ENCODE measurements at places on chromosomes 2 and 18. TPM values are rescaled to one million over a fixed set of nuclear protein-coding genes. Genes with fewer than 3 reads are reported as not detected.

- H3K4me3 ChIP-seq: no peak overlapping the region
- H3K36me3 ChIP-seq: no peaks in the 10 kb centered on the region
- H3K27ac ChIP-seq: no peak overlapping the region
- DNase-seq: no peak
- H3K27me3 ChIP-seq: no peaks in the 10 kb centered on the region
Observed at GRCh38 chr2:204491528-204491927, 53.7 kb upstream of the PARD3B start.

SEPTIN10 gene
- total RNA-seq: 96.2 TPM

DHX57 gene
- 13.7 TPM for total RNA-seq

CERKL gene
- not detected for total RNA-seq

GTF2A1L gene
- total RNA-seq: not detected

DNA sequence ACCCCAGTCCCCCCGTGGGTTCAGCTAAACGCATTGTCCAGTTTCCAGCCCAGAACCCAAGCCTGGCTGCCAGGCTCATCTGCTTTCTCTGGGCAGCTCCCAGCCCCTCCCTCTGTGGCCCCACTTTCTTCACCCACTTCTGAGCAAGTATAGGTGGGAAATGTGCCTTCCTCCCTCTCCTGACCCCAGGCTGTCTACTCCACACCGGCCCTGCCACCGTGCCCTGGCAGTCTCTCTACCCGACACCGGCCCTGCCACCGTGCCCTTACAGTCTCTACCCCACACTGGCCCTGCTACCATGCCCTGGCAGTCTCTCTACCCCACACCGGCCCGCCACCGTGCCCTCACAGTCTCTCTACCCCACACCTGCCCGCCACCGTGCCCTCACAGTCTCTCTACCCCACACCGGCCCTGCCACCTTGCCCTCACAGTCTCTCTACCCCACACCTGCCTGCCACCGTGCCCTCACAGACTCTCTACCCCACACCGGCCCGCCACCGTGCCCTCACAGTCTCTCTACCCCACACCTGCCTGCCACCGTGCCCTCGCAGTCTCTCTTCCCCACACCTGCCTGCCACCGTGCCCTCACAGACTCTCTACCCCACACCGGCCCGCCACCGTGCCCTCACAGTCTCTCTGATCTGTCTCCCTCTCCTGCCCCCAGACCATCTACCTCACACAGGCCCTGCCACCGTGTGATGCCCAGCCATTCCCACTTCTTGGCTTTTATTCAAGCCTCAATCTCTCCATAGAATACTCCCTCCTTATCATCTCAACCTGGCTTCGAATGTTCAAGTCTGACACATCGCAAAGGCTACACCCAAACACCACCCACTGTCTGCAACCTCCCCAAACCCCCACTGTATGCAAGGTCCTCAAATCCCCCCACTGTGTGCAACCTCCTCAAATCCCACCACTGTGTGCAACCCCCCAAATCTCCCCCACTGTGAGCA, 108.9 kb downstream of the TPO start:
- H3K27ac ChIP-seq: no peak overlapping the region
- no peaks in the 10 kb centered on the region for H3K4me1 ChIP-seq
- H3K4me3 ChIP-seq: no peak overlapping the region
- DNase-seq: no peak
- no peaks in the 10 kb centered on the region for H3K36me3 ChIP-seq

GPAT2 gene
- not detected for total RNA-seq

- H3K27ac ChIP-seq: no peak overlapping the region
- no peak for DNase-seq
- H3K27me3 ChIP-seq: peaks cover 14% of the 10 kb centered on the region
- H3K36me3 ChIP-seq: no peaks in the 10 kb centered on the region
- peaks cover 4% of the 10 kb centered on the region for H3K4me1 ChIP-seq
Observed at GRCh38 chr2:196590286-196590685, 49.2 kb upstream of the CCDC150 start.

GRHL1 gene
- 0.19 TPM for total RNA-seq
